ENCODE measurements at places on chromosomes 1 and 21.
A peak's percentile ranks its signal among the peaks of the same experiment; 100 is the strongest.

- no peak for DNase-seq
These were observed 19.7 kb upstream of the DIPK1A start for GRCh38 chr1:92980732-92981647.

GRCh38 chr1:44485229-44485933 is 80.3 kb downstream of the RNF220 start:
- DNase-seq = no peak

DNA sequence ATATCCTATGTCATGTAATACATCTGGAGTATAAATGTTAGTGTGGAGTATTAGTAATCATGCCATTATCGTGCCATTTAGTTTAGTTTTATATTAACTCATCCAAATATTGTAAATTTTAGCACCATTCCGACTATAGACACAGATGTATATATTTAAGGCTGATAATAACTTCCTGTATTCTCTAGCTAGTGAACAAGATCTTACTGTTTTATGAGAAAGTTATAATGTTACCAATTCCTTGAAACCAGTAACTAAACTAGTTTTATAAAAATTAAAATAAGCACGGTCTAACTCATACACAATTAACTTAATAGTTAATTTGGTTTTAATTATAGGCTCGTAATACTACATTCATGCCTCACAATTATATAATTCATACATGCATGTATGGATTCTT is 808.6 kb downstream of the USP25 start:
- DNase-seq = no peak

- no peak for DNase-seq
These were observed 3.8 kb downstream of the COLGALT2 start for GRCh38 chr1:184033711-184034167.

DNA sequence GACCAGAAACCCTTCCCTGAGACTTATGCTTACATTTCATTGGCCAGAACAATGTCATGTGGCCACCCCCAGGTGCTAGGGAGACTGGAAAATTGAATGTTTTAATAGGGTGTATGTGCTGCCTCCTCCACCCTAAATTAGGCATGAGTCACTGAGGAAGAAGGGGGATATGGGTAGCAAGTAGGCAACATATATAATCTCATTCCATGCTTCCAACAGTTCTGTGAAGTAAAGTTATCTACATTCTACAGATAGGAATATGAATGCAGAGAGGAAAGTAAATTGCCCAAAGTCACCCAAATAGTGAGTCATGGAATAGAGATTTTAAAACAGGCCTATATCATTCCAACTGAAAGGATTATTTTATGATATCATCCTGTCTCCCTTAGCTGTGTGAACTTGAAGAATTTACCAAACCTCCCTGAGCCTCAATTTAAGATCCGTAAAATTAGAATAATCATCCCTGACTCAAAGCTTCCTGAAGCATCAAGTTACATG is 168.6 kb upstream of the FGGY start:
- no peak for DNase-seq

DNA sequence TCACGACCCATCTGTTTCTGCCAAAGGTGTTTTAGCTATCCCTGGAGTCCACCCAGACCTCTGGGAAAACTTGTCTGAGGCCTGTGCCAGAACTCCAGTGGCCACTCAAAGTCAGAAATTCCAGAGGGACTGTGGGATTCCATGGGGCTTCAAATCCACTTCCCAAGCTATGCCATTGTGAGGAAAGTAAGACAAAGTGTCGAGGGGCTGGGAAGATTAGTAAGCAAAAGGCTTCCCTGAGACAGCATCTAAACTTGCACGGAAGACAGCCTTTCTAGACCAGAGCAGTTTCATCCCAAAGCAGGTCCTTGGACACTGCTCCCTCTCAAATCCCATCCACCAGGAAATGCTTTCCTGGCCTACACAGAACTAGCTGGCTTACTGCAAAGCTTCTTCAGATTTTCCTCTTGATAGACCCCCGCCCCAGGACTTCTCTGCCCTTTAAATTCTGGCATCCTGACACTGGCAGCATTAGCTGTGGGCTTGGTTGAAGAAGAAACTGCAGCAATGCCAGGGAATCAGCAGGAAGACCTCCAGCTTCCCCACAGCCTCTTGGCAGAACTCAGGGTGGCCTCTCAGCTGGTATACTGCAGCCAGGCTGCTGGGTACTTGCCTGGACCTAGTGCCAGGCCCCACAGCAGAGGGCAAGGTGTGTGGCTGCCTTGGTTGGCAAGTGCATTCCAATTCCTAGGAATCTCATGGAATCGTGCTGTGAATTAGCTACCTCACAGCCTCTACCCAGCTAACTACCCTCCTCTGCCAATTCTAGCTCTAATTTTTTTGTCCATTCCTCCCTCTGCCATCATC is 27.3 kb upstream of the LMX1A start:
- no peak for DNase-seq

- no peak for DNase-seq
These were observed 3.2 kb upstream of the SLC6A9 start for GRCh38 chr1:44034423-44034822.

- no peak for DNase-seq
These were observed 66.1 kb upstream of the PLA2G4A start for GRCh38 chr1:186762653-186763052.

DNA sequence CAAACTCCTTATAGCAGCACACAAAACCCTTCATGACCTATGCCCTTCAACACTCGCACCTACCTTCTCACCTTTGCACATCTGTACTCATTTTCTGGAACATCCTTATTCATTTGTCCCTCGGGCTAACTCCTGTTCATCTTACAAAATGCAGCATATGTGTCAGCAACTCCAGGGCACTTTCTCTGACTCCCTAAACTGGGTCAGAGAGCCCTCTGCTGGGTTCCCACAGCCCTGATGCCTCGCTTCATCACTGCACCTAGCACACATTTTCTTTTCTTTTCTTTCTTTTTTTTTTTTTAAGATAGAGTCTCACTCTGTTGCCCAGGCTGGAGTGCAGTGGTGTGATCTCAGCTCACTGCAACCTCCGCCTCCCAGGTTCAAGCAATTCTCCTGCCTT is 54.0 kb downstream of the RAB3B start:
- DNase-seq = no peak

- no peak for DNase-seq
These were observed 8.3 kb downstream of the NFIA start for GRCh38 chr1:61090546-61091202.

DNA sequence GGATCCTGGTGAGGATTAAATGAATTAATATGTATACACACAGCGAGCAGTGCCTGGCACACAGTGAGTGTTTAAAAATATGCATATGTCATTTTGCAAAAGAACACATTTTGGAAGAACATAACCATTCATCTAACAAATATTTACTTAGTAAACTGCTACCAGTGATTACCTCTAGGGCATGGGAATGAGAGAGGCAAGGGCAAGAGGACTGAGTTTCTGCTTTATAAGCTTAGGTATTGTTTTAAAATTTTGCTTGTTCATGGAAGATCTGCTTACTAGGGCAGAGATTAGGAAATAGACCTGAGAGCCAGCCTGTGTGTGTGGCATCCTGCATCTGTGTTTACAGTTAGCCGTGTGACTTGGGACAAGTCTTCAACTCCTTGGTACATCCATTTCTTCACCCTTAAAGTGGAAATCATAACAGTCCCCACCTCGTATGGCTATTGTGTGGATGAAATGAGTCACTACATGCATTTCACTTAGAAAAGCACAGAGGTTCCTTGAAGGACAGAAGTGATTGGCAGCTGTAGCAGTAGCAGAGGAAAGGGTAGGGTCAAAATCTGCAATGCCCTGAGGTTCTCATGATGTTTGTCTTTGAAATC is 198.5 kb upstream of the FMN2 start:
- DNase-seq = no peak

- DNase-seq = no peak
These were observed 137.1 kb downstream of the PIK3R3 start for GRCh38 chr1:45995298-45995697.

DNA sequence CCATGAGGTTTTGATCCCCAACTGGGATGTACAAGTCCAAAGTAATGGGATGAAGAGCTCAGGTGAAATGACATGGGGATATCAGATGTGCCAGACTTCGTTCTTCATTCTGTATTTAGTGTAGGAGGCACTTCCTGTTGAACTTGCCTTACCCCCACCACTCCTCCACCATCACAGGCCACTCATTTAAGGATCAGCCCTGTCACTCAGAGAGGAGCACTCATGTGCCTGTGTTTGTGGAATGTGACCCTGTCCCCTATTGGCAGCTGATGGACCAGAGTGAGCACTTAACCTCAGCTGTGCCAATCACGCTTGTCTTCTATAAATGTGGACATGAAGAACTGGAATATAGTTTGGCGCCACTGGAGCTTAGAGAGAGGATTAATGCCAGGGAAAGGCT is 91.4 kb upstream of the CTTNBP2NL start:
- DNase-seq = no peak

DNA sequence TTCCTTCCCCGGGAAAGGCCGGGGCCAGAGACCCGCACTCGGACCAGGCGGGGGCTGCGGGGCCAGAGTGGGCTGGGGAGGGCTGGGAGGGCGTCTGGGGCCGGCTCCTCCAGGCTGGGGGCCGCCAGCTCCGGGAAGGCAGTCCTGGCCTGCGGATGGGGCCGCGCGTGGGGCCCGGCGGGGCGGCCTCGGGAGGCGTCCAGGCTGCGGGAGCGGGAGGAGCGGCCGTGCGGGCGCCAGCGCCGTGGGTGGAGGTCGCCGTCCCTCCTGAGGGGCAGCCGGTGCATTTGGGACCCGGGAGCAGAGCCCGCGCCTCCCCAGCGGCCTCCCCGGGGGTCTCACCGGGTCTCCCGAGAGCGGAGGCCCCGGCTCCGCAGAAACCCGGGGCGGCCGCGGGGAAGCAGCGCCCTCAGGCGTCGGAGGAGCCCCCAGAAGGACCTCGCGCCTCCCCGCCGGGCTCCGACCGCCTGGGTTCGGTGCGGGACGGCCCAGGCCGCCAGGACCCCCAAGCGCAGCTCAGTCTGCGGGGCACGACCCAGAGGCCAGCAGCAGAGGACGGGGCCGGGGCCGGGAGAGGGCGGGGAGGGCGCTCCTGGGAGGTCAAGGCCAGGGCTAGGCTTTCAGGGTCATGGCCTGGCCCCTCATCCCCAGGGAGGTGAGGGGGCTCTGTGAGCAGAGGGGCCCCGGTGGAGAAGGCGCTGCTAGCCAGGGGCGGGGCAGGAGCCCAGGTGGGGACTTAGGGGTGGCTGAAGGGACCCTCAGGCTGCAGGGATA is 7.2 kb upstream of the SLX9 start:
- peak; percentile 33 for DNase-seq

DNA sequence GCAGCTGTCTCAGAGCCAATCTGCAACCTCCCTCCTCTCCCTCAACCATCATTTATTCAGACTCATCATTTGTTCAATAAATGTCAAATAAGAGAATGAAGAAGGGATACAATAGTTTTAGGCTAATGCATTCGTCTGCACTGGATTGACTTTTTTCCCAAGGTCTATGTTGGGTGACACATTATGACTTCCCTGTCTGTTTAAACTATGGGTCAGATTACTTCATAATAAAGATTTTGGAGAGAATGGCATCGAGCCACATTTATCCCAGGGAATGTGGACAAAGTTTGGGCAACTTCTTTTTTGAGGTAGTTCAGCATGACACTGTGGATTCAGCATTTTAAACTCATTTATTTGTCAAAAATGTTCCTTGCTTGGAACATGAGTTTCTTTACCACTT is 107.4 kb upstream of the ADGRL2 start:
- no peak for DNase-seq

GRCh38 chr1:102085896-102086295 is 89.2 kb upstream of the OLFM3 start:
- no peak for DNase-seq

DNA sequence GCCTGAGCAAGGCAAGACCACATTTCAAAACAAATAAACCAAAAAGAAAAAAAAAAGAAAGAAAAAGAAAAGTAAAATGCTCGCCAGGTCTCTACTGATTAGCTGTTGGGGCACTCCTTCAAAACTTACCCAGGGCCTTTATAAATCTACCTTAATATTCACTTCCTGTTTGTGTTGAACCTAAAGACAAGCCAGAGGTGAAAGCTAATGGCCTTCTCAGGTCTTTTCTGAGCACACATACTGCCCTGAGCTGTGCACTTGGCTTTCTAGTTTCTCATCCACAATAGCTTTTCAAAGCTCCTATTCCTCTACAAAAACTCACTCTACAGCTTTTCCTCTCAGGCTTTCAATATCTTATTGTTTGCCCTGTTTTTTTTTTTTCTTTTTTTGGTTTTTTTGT is 50.5 kb downstream of the RNF115 start:
- no peak for DNase-seq

GRCh38 chr1:12450090-12450755 is 167.8 kb downstream of the DHRS3 start:
- no peak for DNase-seq

- no peak for DNase-seq
These were observed 27.7 kb upstream of the KCND3 start for GRCh38 chr1:112017183-112017582.

DNA sequence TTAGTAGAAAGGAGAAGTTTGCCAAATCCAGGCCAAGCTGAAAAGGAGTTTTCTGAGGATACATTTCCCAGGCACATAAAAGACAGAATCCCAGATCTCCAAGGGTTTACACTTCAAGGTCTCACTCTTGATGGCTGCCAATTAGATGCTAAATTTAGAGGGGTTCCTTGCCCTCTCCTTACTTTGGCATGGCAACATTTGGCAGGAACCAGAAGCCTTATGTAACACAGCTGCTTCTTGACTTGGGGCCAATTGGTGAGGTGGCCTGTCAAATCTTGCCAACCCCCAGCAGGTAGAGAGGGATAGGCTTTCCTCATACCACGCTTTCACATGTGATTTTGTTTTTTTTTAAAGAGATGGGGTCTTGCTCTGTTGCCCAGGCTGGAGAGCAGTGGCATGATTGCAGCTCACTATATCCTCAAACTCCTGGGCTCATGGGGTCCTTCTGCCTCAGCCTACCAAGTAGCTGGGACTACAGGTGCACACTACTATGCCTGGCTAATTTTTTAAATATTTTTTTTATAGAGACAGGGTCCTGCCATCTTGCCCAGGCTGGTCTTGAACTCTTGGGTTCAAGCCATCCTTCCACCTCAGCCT is 25.2 kb upstream of the NKAIN1 start:
- DNase-seq = no peak

DNA sequence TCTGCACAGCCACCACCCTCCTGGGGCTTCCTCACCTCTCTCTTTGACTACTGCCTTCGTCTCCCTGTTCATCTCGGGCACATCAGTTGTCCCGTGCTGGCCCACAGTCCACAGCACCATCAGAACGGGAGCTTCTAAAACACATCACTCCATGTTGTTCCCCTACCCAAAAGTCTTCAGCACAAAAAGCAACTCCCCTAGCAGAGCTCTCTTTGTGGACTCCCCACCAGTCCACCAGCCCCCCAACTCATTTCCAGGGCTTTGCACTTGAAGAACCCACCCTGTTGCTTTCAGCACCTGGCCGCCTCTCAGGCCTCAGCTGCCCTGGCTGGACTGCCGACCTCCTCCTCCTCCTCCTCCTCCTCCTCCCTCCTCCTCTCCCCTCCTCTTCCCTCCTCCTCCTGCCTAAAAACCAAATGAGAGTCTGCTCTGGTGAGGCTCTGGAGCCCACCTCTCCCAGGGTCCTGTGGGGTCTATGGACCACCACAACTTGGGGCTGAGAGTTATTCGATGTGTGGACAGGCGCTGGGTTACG is 251.2 kb upstream of the VAMP3 start:
- DNase-seq = no peak

GRCh38 chr1:43912607-43913006 is 21.0 kb upstream of the ARTN start:
- DNase-seq = no peak
